AG10803 (cell line): ENCODE measurements at places on chromosomes 11 and 22.

- DNase-seq = peak; percentile 52
These were observed 44.5 kb downstream of the NECTIN1 start for GRCh38 chr11:119684361-119685110.

DNA sequence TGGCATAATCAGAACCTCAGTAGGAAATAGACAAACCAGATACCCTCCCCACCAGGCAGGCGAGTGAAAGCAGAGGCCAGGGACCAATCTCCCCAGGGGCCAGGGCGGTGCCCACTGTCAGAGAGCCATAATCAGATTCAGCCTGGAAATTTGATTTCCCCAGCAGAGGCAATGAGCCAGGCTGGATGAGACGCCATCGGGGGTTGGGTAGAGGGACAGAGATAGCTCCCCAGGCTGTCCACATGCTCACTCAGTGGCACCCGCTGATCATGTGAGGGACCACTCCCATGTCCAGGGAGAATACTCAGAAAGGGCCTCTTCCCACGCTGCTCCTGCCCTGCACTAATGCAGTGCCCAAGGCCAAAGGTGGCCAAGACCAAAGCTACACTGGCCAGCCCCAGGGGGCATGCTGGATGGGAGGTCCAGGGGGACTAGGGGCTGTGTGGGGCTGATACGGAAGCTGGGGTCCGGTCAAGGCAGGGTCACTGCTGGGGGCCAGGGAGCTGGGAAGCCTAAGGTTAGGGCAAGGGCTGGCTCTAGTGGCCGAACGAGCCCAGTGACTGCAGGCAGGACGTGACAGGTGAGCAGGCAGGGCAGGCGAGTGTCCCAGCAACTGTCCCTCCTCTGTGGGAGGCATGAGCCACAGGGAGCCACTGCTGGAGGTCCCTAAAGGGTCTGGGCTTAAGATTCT, 19.8 kb downstream of the ARVCF start:
- DNase-seq = no peak

- peak; percentile 94 for DNase-seq
These were observed 28.0 kb upstream of the RRAS2 start for GRCh38 chr11:14386895-14387480.

- no peak for DNase-seq
These were observed 5.9 kb upstream of the GRAMD4 start for GRCh38 chr22:46614025-46614931.

DNA sequence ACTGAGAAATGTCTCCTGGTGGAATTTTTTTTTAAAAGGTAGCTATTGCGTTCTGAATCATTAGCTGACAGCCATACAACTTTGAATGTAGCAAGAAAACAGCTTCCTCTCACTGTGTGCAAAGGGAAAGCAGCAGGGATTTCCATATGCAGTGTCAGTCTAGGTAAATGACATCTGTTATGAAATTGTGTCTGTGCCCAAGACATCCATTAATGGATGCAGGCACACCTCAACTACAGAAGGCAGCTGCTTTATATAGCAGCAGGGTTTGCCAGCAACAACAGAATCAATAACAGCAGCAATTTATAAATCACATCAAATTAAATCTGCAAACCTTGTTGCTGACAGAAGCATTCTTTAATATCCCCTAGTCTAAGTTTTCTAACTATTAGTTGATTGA, 745.3 kb upstream of the RAG2 start:
- DNase-seq = no peak

DNA sequence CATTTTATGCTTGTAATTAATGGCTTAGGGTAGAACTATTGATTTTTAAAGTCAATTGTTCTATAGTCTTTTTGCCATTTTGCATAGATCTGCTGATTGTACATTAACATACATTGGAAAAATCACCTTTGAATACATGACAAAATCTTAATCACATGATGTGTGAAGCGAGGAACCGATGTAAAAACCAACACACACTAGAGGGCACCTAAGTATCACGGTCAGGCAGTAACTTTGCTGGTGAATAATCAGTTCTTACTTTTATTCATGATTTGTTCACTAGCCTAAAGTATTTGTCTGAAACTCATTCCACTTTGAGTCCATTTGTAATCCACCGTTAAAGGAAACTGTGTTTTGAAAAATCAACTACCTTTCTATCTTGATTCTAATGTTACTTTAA, 28.2 kb downstream of the JHY start:
- DNase-seq = peak; percentile 44

DNA sequence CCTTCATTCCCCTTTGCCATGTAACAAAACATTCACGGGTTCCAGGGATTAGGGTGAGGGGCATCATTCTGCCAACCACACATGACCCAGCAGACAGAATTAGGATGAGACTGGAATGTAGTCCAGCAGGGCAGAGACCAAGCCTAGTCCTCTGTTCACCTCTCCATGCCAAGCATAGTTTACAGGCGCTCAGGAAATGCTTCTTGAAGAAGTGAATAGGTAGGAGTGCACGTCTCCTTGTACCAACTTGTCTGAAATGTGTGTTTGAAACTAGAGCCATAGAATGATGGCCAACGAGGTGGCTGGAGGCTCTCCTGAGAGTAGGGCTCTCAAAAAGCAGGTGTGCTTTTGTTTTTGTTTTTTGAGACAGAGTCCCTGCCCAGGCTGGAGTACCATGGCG, 8.2 kb downstream of the SPINDOC start:
- no peak for DNase-seq

- peak; percentile 69 for DNase-seq
These were observed 27.8 kb upstream of the ZNRF3 start for GRCh38 chr22:28855355-28856094.
